Stimulated activated CD4-positive, alpha-beta T cell treated with anti-CD3 and anti-CD28 coated beads, Interleukin-15, amount 100 ng/mL, for 1 hour (primary cell): ENCODE measurements at places on chromosomes 6 and 20.

DNA sequence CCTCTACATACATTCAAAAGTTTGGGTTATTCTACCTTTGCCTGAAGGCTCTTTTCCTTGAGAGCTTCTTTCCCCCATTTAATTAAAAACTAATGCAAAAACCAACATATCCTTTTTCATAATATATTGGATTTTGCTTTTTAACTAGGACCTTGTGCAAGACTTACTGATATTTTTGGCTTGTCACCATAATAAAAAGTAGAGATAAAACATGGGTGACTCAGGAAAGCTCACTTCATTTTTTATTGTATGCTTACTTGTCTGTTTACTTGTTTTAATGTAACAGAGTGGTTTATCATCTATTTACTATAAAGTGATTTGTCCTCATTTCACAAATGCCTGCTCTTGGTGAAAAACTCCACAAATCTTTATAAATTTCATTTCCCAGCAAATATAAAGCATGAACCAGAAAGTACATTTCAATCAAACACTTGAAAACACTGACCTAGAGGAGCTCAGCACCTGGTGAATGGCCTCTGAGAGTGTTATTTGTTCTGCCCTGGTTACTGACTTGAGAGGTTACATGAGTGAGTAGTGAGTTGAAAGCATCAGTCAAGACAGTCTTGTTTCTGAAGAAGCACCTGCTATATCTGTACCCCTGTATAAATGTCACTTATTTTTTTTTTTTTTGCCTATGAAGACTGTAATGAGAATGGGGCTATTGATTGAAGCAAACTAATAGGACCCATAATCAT lies 20.8 kb downstream of the ADGRG6 start:
- no peak for DNase-seq

- DNase-seq: no peak
Measured at GRCh38 chr20:40339661-40340449, 349.2 kb downstream of the MAFB start.

- no peak for DNase-seq
Measured at GRCh38 chr6:153780011-153780410, 259.0 kb upstream of the OPRM1 start.

DNA sequence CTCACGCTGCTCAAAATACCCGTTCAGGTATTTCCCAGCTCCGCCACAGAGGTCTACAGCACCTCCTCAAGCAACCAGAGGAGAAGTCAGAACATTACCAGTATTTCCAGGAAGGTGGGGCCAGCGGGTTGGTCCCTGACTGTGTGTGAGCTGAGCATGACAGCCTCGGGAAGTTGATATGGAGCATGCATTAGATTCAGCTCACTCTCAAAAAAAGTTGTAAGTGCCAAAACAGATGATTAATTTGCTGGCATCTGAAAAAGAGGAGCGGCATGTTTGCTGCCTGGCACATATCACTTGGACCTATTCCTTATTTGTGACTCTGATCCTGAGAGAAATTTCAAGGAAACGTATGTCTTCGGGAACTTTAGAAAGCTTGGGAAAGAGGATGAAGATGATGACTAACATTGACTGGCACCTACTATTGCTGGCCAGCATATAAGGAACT lies 32.3 kb downstream of the ELOVL2 start:
- no peak for DNase-seq

GRCh38 chr6:46899659-46900058 lies 22.1 kb downstream of the ADGRF5 start:
- DNase-seq: no peak

DNA sequence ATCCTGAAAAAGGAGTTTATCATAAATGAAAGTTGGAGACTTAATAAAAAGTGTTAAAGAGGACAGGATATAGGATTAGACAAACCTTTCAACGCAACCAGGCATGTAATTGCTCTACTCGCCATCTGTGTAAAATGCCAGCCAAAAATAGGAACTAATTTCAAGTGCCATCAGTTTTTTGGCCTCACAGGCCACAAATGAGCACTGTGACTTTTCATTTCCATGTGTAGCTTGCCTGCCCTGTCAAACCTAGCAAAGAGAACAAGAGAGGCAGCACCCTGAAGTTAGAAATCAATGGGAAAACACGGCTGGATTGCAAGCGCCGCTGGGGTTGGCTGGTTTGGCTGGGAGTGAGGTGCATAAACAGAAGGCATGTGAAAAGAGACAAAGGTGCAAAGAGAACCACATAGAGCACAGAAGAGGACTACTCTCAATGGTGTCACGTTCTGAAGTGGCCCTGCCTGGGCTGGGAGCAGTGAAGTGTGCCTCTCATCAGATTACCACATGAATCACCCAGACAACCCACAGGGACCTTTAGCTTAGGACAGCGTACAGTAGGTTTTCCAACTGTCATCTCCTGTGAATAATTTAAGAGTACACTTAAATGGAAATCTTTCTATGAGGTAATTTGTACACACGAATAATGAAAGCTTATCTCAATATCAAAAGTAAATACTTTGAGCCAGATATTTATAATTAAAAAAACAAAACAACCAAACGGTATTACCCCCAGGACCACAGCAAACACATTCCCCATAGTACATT lies 78.0 kb upstream of the NHSL1 start:
- no peak for DNase-seq

- no peak for DNase-seq
Measured at GRCh38 chr20:1331801-1332453, 3.0 kb upstream of the SDCBP2 start.

GRCh38 chr20:9989066-9989724 lies 45.6 kb upstream of the ANKEF1 start:
- DNase-seq: no peak

- no peak for DNase-seq
Measured at GRCh38 chr6:135322427-135323201, 141.5 kb downstream of the MYB start.

DNA sequence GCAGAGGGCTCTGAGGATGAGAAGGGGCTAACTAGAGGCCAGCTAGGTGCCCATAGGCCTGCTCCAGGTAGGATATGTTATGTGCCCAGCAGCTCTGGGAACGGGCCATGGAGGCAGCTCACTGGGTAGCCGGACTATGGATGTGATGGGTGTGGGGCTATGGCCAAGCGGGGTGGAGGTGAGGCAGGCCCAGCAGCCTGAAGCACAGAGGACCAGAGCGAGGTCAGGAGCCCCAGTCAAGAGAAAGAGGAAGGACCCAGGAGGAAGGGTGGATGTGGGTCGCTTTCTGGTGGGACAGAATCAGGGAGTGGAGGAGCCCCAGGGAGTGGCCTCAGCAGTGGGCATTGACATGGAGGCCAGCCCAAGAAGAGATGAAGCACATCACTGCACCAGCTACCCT lies 117.9 kb upstream of the MLN start:
- DNase-seq: no peak

- DNase-seq: no peak
Measured at GRCh38 chr20:62935204-62935967, 2.6 kb upstream of the GID8 start.

- DNase-seq: no peak
Measured at GRCh38 chr6:157096105-157096504, 227.2 kb downstream of the TMEM242 start.

GRCh38 chr6:129444683-129445082 lies 265.3 kb downstream of the ARHGAP18 start:
- DNase-seq: no peak

DNA sequence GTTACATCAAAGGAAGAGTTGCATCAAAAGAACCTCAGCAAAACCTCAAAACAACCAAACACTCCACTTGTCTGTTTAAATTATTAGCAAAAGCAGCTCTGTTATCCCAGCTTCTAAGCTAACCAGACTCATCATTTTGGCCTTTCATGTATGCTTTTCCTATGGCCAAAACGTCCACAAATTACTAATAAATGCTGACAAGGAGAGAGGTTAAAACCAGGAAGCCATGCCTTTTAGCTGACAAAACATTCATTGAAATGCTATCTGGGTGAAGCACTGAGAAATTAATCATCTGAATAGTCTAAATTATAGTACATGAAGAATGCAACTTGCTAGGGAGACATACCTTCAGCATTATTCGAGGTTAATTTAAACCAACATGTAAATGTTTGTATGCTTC lies 80.6 kb downstream of the LAMA2 start:
- DNase-seq: no peak

DNA sequence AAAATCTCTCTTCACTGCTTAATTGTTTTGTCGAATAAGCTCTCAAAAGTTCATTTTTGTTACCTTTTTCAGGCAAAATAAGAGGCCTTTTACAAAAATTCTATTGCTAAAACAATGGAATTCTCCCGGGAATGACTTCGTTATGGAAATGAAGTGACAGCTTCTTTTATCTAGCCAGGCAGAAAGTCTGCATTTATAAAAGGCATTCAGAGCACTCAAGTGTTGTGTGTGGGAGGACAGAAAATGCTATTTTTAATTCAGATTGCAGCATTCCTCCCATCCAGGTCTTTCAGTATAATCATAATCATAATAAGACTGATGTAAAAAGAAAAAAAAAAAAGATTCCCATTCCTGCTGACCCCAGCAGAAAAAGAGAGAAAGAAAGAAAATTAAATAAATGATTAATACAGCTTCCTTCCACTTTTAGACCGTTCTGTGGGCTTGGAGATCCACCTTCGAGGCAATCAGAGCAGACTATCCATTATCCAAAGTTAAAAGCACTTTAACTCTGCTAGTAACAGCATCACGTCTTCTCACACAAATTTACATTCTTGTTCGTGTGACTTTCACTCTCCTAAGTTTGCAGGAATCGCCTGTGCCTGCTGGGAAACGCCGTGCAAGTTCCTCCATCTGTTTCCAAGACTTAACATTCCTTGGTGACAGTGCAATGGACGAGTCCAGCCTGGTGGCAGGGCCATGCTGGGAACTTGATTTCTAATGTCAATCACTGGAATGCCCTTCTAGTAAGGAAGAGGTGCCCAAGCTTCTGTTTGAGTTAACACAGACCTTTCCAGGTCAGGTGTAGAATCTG lies 258.8 kb downstream of the GMPR start:
- no peak for DNase-seq

- no peak for DNase-seq
Measured at GRCh38 chr20:50567860-50568548, 57.8 kb downstream of the PTPN1 start.

DNA sequence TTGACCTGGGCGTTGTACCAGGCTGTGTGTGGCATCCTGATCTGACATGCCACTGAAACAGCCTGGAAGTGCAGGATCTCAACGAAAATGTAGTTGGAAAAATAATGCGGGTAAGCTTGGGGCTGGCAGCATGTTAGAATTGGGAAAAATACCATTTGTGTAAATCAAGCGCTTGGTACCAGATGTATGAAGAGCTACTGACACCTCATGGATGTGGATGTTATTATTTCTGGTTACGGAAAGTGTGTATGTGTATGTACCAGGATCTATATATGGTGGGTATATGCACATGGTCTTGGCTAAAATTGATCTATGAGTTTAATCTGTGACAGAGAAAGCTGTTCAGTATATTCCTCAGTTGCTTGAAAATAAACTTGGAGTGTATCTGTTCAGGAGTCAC lies 22.7 kb downstream of the HIVEP1 start:
- no peak for DNase-seq

- no peak for DNase-seq
Measured at GRCh38 chr6:36463676-36464075, 20.9 kb downstream of the KCTD20 start.

GRCh38 chr6:2192976-2193375 lies 52.4 kb downstream of the GMDS start:
- DNase-seq: no peak

- no peak for DNase-seq
Measured at GRCh38 chr20:53539516-53539915, 54.1 kb downstream of the ZNF217 start.

GRCh38 chr20:23071996-23072395 lies 14.1 kb downstream of the CD93 start:
- no peak for DNase-seq

DNA sequence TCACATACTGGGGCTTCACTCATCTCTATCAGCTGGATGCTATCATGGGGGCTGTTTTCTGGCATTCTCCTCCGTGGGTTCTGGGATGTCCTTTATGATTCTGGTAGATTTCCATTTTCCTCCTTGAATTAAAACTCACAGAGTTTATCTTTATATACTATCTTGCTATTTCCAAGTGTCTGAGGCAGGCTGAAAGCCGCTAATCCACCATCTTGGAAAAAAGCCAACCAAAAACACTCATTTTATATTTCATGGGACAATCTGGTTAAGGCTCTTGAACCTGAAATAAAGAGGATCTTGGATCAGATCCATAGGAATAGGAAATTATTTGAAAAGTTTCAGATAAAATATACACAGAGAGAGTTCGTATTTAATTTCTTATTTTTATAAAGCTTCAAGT lies 86.0 kb downstream of the AFG1L start:
- no peak for DNase-seq

GRCh38 chr6:119540417-119540816 lies 190.9 kb upstream of the MAN1A1 start:
- DNase-seq: no peak

- DNase-seq: no peak
Measured at GRCh38 chr6:159693894-159694545, 979 bp upstream of the SOD2 start.

- DNase-seq: no peak
Measured at GRCh38 chr6:113147544-113147943, 709.6 kb upstream of the MARCKS start.

DNA sequence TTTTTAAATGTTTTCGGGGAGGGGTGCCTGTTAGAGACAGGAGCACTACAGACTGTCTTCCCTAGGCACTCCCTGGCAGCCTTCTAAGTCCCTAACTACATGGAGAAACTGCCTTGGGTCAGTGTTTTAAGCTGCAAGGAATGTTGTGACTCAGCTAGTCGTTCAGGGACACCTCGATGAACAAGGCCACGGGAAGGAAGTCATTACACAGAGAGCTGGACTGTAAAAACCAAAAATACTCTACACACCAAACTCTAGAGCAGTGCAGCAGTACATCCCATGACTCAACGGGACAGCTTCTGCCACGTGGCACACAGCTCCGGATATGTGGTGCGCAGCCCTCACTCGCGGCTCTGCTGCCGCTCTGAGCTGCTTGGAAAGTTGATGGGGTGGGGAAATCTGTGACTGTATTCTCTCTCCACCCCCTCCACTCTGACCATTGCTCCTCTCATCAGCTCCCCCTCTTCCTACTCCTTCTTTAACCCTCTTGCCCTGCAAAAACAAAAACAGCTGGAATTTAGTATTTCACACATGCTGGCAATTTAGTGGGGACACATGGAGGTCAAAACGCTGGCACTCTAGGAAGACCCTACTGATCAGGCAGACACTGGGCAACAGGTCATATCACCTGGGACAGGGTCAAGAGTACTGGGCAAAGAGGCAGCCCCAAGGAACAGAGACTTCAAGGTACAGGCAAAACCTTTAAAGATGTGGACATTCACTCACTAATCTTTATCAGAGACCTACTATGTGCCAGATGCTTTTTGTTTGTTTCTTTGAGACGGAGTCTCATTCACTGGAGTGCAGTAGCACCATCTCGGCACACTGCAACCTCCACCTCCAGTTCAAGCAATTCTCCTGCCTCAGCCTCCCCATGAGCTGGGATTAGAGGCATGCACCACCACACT lies 10.9 kb upstream of the LPIN3 start:
- DNase-seq: peak; percentile 42

- DNase-seq: no peak
Measured at GRCh38 chr6:26539071-26539615, 977 bp downstream of the HMGN4 start.

GRCh38 chr6:89372506-89372901 lies 20.0 kb upstream of the UBE2J1 start:
- no peak for DNase-seq
